Testis (tissue), 5 donors: ENCODE measurements at places on chromosomes 3 and 15. TPM values are rescaled to one million over a fixed set of nuclear protein-coding genes. Genes with fewer than 3 reads are reported as not detected.

GRCh38 chr15:64611085-64611725, 150.8 kb downstream of the ZNF609 start:
- no peaks in the 10 kb centered on the region for H3K36me3 ChIP-seq
- H3K27me3 ChIP-seq, result no peaks in the 10 kb centered on the region
- DNase-seq, result no peak
- peaks cover 18% of the 10 kb centered on the region for H3K4me1 ChIP-seq

DNA sequence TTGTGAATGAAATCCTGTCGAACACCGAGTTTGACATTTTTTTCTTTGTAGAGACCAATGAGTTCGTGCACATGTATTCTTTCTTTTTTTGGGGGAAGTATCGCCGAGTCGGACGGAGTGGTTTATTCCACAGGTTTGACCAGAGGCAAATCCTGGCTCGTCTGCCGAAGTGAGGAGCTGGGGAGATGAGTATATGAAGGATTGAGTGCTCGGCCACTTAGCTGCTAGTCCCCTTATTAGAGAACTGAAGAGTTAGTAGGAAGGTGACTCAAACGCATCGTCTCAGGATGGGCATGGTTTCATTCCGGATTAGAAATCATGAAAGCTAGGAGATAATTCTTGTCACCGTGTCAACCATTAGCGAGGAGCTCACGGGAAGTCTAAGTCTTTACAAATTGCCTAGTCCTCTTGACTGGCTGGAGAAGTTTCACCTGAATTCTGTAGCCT, 154.7 kb upstream of the GOLIM4 start:
- H3K4me3 ChIP-seq, result peak overlapping the region; percentile 49
- H3K27me3 ChIP-seq, result no peaks in the 10 kb centered on the region

DNA sequence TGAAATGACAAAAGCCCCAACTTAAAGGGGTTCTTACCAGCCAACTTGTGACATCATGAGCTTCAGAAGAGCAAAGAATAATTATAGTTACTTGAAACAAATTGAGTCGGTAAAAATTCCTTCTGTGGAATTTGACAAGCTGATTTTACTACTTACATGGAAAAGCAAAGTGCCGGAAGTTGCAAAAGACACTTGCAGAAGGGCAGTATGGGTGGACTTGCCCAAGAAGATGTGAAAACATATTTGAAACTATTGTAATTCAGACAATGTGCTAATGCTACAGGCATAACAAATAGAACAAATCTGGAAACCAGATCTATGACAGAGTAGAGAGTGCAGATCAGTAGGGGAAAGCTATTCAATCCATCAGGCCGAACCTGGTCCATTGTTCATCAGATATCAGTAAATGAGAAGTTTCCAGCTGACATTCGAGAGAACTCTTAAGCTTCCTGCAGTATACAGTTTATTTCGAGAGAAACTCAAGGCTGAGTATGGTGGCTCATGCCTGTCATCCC, 2.5 kb upstream of the KIF7 start:
- H3K27ac ChIP-seq, result no peak overlapping the region
- H3K27me3 ChIP-seq, result no peaks in the 10 kb centered on the region
- DNase-seq, result peak; percentile 1
- H3K36me3 ChIP-seq, result no peaks in the 10 kb centered on the region

GRCh38 chr3:120983841-120984240, 75.8 kb downstream of the STXBP5L start:
- H3K36me3 ChIP-seq, result no peaks in the 10 kb centered on the region
- H3K4me1 ChIP-seq, result no peaks in the 10 kb centered on the region
- H3K4me3 ChIP-seq, result no peak overlapping the region
- H3K27me3 ChIP-seq, result no peaks in the 10 kb centered on the region
- no peak overlapping the region for H3K27ac ChIP-seq

GRCh38 chr3:100263583-100263982, 2.8 kb downstream of the TBC1D23 start:
- H3K27me3 ChIP-seq, result no peaks in the 10 kb centered on the region
- no peak overlapping the region for H3K27ac ChIP-seq
- DNase-seq, result no peak
- no peaks in the 10 kb centered on the region for H3K36me3 ChIP-seq
- H3K4me3 ChIP-seq, result no peak overlapping the region

DNA sequence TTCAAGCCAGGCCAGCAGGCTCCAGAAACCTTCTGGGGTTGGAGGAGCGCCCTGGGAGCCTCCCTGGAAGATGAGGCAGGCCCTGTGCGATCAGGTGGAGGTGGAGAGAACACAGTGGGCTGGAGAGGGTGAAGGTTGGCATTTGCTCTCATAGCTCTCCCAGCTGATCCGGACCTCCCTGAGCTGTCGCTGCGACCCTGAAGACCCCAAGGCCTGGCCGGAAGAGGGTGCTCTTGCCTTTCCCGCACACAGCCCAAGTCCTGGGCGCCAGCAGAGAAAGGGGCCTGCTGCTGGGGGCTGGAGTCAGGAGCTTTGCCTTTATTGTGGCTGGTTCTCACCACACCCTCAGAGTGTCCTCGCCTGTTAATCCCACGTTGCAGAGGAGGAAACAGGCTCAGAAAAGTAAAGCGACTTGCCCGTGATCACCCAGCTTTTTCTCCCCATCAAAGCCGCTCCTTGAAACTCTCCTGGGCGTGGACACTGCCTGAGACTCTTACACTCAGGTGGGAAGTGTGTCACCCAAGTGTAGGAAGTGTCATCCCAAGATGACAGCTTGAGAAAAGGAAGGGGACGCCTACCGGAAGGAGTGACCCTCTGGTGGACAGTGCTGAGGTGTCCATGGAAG, 8.6 kb upstream of the RPL29 start:
- DNase-seq, result peak; percentile 62
- H3K4me3 ChIP-seq, result no peak overlapping the region
- no peaks in the 10 kb centered on the region for H3K36me3 ChIP-seq
- peaks cover 39% of the 10 kb centered on the region for H3K4me1 ChIP-seq
- no peaks in the 10 kb centered on the region for H3K27me3 ChIP-seq
- H3K27ac ChIP-seq, result no peak overlapping the region

DNA sequence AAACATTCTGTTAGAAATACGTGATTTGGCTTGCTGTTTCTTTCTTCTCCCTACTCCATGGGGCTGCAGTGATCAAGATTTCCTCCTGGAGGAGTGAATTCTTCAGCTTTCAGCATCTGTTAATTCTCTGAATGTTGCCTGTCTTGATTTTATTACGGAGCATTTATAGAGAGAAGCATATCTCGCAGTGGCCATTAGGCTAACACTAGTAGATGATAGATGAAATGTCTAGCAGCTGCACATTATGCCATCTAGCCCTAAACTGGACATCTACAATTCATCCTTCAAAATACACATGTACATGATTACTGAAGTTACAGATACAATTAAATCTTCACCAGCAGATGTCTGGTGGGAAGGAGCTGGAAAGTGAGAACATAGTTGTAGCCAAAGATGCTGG, 769.8 kb upstream of the NECTIN3 start:
- no peak overlapping the region for H3K4me3 ChIP-seq
- H3K36me3 ChIP-seq, result no peaks in the 10 kb centered on the region
- DNase-seq, result no peak
- H3K4me1 ChIP-seq, result no peaks in the 10 kb centered on the region
- H3K27me3 ChIP-seq, result no peaks in the 10 kb centered on the region

DNA sequence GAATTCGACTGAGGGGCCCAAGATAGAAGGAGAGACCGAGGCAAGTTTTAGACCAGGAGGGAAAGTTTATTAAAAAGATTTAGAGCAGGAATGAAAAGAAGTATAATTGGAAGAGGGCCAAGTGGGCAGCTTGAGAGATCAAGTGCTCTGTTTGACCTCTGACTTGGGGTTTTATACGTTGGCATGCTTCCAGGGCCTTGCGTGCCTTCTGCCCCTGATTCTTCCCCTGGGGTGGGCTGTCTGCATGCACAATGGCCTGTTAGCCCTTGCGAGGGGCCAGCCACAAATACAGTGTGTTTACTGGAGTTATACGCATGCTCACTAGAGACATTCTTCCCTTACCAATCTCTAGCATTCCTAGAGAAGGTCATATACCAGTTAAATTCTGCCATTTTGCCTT, 70.7 kb upstream of the LARS2 start:
- H3K4me3 ChIP-seq, result no peak overlapping the region
- H3K36me3 ChIP-seq, result no peaks in the 10 kb centered on the region
- H3K4me1 ChIP-seq, result no peaks in the 10 kb centered on the region
- DNase-seq, result no peak
- no peak overlapping the region for H3K27ac ChIP-seq

DNA sequence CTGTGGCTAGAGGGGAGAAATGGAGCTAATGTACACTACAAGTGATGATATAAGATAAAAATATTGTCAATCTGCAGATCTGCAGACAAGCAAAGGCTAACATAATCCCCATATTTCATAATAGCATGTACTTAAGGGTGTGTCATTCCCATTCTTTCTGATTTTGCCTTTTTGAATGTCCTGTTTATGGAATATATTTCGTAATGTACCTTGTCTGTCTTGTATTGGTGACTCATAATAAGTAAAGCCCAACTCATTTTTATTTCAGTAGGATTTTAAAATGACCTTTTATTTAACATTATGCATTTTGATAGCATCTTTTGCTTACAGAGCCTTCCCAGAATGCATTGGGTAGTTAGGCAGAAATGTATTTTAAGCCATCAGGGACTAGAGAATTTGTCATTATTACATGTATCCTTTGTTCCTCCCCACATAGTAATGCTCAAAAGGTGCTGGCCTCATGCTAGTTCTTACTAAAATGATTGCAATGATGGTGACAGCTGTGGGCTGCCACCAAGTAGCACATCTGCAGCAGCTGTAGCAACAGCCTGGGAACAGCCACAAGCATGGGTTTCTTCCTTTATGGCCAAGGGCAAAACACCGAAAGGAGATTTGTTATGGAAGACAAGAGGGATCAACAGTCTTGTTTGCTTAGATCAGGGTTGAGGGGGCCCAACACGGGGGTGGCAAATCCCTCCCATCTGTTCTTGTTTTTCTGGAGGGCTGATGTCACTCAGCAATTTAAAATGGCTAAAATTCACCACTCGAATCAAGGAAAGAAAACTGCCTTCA, 188.5 kb downstream of the CADPS start:
- H3K4me3 ChIP-seq, result no peak overlapping the region
- H3K36me3 ChIP-seq, result no peaks in the 10 kb centered on the region
- no peak for DNase-seq
- H3K27me3 ChIP-seq, result no peaks in the 10 kb centered on the region
- H3K27ac ChIP-seq, result no peak overlapping the region
- H3K4me1 ChIP-seq, result no peaks in the 10 kb centered on the region

DNA sequence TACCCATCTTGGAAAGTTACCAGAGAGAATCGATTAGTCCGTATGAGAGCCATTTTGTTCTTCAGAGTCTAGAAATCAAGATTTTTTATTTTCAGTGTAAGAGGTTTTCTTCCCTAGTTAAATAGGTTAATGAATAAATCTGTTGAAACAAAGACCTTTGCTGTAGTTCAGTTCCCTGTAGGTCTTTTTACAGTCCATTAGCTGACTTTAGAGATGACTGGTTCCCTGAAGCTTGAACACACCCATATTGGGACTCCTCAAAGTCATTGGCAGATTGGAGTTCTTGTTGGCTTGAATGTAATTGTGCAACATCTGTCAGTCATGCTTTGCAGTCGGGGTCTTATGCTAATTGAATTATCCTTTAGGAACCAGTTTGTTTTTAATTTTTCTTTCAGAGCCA, 45.3 kb downstream of the SEMA6D start:
- no peak overlapping the region for H3K27ac ChIP-seq
- no peak for DNase-seq
- H3K4me3 ChIP-seq, result no peak overlapping the region

GRCh38 chr3:142077859-142078500, 71.4 kb downstream of the TFDP2 start:
- no peaks in the 10 kb centered on the region for H3K27me3 ChIP-seq
- DNase-seq, result no peak
- no peak overlapping the region for H3K4me3 ChIP-seq
- no peak overlapping the region for H3K27ac ChIP-seq
- no peaks in the 10 kb centered on the region for H3K36me3 ChIP-seq

DNA sequence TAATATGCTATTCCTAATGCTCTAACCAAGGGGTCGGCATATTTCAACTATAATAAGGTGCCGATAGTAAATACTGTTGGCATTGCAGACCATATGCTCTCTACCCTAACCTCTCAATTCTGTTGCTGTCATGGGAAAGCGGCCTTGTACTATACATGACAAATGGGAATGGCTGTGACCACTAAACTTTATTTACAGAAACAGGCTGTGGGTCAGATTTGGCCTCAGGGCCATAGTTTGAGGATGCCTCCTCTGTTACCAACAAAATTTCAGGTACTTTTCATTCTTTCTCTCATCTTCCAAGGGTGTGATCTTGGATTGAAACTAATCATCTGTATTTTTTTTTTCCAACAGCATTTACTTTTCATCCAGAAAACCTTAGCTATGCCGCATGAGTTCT, 242.0 kb downstream of the MAGI1 start:
- no peak overlapping the region for H3K27ac ChIP-seq
- no peaks in the 10 kb centered on the region for H3K36me3 ChIP-seq
- DNase-seq, result no peak
- H3K27me3 ChIP-seq, result no peaks in the 10 kb centered on the region

GRCh38 chr3:160169139-160169976, 55.9 kb upstream of the C3orf80 start:
- no peak overlapping the region for H3K27ac ChIP-seq
- no peak for DNase-seq
- no peaks in the 10 kb centered on the region for H3K27me3 ChIP-seq
- H3K36me3 ChIP-seq, result no peaks in the 10 kb centered on the region

DNA sequence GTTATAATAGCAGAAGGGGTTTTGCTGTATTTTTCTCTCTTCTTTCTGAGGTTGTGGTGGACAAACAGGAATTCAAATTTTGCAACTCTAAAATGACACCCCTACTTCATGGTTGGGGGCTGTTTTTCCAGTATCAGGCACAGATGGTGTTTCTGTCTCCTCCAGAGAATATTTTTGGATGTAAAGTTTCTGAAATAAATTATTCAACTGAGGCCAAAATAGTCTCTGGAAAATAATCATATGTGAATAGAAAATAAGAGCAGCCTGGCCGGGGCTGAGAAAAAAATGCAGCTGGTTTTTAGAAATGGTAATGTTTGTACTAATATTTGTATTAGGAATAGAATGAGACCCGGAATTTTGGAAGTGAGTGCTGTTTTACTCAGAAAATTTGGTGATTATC, 121.3 kb upstream of the ADAMTS9 start:
- no peak overlapping the region for H3K4me3 ChIP-seq
- no peaks in the 10 kb centered on the region for H3K36me3 ChIP-seq
- no peak for DNase-seq
- H3K27me3 ChIP-seq, result no peaks in the 10 kb centered on the region

Gene FAM3D
- not detected for total RNA-seq

Gene TGM4
- 0.68 TPM for total RNA-seq

Gene PP2D1
- total RNA-seq, result 9.3 TPM

Gene SLC12A8
- total RNA-seq, result 21.0 TPM

Gene ZMYND10
- total RNA-seq, result 335 TPM

Gene EHHADH
- total RNA-seq, result 5.2 TPM

Gene SELENOT
- total RNA-seq, result 190 TPM

Gene CHRFAM7A
- total RNA-seq, result 27.1 TPM

Gene GPR15
- total RNA-seq, result not detected

Gene FAM107A
- total RNA-seq, result 14.8 TPM

Gene PROK2
- 7.7 TPM for total RNA-seq

Gene GOLGA6A
- total RNA-seq, result 42.4 TPM
